ENCODE measurements at places on chromosomes 1 and 21. TPM values are rescaled to one million over a fixed set of nuclear protein-coding genes. Genes with fewer than 3 reads are reported as not detected.

- DNase-seq = no peak
- H3K4me3 ChIP-seq = no peak overlapping the region
- H3K36me3 ChIP-seq = no peaks in the 10 kb centered on the region
- H3K27me3 ChIP-seq = no peaks in the 10 kb centered on the region
- peaks cover under 1% of the 10 kb centered on the region for H3K4me1 ChIP-seq
Measured at GRCh38 chr1:244099258-244099930, 48.3 kb downstream of the ZBTB18 start.

DNA sequence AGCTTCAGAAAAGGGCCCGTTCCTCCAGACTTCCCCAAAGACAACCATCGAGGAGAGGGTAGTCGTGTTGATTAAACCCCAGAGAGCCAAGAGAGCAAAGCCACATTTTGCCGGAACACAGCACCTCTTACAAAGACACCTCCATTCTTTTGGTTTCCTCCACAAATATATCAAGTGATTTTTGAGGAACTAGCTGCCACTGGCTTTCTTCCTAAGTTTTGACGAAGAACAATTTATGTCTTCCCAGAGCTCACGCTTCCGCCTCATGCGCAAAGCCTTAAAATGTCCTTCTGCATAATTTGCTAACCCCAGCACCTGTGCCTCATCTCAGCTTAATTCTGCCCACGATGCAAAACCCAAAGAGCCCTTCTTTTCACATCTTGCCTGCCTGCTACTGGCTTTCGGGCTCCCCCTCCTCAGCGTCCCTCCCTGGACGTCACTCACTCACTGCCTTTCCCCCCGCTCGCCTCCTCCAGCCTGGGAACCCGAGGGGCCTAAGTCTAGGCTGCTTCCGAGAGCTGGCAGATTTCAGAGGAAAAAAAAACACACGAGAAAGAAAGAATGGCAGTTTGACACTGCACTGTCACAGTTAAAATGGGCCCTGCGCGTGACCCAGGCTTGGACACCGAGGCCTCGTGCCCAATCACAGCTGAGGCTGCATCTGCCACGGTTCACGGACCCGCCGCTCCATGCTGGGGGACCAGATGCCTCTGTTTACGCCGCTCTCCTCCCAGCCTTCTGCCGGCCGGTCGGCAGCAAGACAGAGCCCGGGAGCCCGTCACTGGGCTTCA, 77.6 kb upstream of the IFNAR2 start:
- peaks cover 13% of the 10 kb centered on the region for H3K4me1 ChIP-seq
- no peak for DNase-seq
- no peak overlapping the region for H3K4me3 ChIP-seq
- H3K27me3 ChIP-seq = no peaks in the 10 kb centered on the region
- no peaks in the 10 kb centered on the region for H3K36me3 ChIP-seq
- no peak overlapping the region for H3K27ac ChIP-seq

DNA sequence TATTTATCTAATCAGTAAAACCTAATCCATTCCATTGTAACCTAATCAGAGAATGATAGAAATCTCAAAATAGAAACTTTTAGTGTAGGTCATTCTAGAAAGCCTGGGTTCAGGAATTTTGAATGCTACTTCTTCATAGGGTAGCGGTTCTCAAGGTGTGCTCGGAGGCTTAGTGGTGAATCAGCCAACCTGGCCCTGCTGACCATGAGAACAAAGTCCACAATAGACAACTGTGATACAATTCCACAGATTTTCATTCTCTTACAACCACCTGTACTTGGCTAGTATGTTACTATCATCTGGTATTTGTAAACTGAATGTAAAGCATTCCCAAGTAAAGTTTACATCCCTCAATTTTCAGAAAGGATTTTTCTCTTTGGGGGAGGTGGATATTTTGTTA, 7.5 kb upstream of the PUM1 start:
- H3K4me1 ChIP-seq = peaks cover 6% of the 10 kb centered on the region
- no peak overlapping the region for H3K27ac ChIP-seq
- H3K27me3 ChIP-seq = no peaks in the 10 kb centered on the region
- DNase-seq = no peak
- H3K36me3 ChIP-seq = no peaks in the 10 kb centered on the region

GRCh38 chr21:39472786-39473185, 21.0 kb downstream of the SH3BGR start:
- no peaks in the 10 kb centered on the region for H3K36me3 ChIP-seq
- DNase-seq = no peak
- H3K4me1 ChIP-seq = no peaks in the 10 kb centered on the region
- H3K4me3 ChIP-seq = no peak overlapping the region
- H3K27ac ChIP-seq = no peak overlapping the region

DNA sequence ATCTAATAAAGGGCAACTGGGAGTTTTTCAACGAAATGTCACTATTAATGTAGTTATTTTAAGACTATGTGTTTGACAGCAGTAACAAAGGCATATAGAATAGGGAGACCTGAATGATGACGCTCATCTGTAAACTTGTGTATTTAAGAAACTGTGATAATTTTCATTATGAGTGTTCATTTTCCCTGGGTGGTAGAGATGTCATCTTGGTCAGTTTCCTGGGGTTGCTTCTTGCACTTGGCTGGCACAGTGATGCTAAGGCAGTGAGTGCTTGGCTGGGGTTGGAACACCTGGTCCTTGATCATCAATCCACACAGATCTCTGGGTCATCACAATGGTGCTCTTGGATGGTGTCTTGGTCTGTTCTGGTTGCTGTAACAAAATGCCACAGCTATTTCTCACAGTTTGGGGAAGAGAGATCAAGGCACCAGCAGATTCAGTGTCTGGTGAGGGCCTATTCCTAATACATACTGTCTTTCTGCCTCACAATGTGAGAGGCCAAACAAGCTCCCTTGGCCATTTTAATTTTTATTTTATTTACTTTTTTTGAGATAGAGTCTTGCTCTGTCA, 7.9 kb upstream of the SMYD2 start:
- H3K36me3 ChIP-seq = no peaks in the 10 kb centered on the region
- H3K27me3 ChIP-seq = no peaks in the 10 kb centered on the region
- H3K27ac ChIP-seq = no peak overlapping the region
- DNase-seq = no peak

GRCh38 chr1:114353262-114353661, 157.7 kb downstream of the TRIM33 start:
- no peak for DNase-seq
- no peak overlapping the region for H3K27ac ChIP-seq
- H3K4me1 ChIP-seq = no peaks in the 10 kb centered on the region
- no peaks in the 10 kb centered on the region for H3K36me3 ChIP-seq
- no peaks in the 10 kb centered on the region for H3K27me3 ChIP-seq
- no peak overlapping the region for H3K4me3 ChIP-seq

DNA sequence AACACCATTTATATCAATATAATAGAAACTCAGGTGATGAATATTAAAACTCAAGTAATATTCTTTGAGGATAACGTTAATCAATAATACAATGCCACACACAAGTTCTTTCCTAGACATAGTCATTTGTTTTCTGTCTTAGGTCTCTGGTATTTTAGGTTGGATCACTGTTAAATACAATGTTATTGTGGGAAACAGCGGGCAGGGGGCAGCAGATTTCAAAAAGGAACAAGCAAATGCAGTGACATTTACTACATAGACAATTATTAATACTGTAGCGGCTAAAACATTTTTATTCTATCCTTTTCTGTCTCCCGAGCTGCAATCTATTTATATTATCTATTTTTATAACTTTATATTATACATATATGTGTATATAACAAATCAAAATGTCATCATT, 186.4 kb upstream of the ZNHIT6 start:
- no peaks in the 10 kb centered on the region for H3K27me3 ChIP-seq
- H3K36me3 ChIP-seq = no peaks in the 10 kb centered on the region
- peak; percentile 22 for DNase-seq

- H3K4me1 ChIP-seq = no peaks in the 10 kb centered on the region
- no peaks in the 10 kb centered on the region for H3K27me3 ChIP-seq
- H3K36me3 ChIP-seq = no peaks in the 10 kb centered on the region
- no peak for DNase-seq
Measured at GRCh38 chr1:3477241-3477995, 23.0 kb downstream of the ARHGEF16 start.

Gene RGS1
- total RNA-seq = not detected

Gene HSD11B1
- total RNA-seq = not detected

Gene EDN2
- not detected for total RNA-seq

Gene RGS7
- total RNA-seq = not detected

Gene BRDT
- total RNA-seq = not detected

Gene AKR1A1
- total RNA-seq = 129 TPM

Gene ARMH1
- not detected for total RNA-seq
